ENCODE measurements at places on chromosomes 3 and 15. TPM values are rescaled to one million over a fixed set of nuclear protein-coding genes. Genes with fewer than 3 reads are reported as not detected.

SERP1 gene
- 229 TPM for total RNA-seq

PYGO1 gene
- 10.4 TPM for total RNA-seq

ABI3BP gene
- 53.3 TPM for total RNA-seq

CASR gene
- not detected for total RNA-seq

SUSD5 gene
- total RNA-seq, result 1.5 TPM

Data from smooth muscle cell of the umbilical artery (primary cell).